ENCODE measurements at places on chromosomes 1 and 21.

- DNase-seq: no peak
Observed at GRCh38 chr21:23695443-23695842, 1911.8 kb downstream of the MRPL39 start.

GRCh38 chr1:202063093-202063492 is 52.7 kb downstream of the ELF3 start:
- no peak for DNase-seq

DNA sequence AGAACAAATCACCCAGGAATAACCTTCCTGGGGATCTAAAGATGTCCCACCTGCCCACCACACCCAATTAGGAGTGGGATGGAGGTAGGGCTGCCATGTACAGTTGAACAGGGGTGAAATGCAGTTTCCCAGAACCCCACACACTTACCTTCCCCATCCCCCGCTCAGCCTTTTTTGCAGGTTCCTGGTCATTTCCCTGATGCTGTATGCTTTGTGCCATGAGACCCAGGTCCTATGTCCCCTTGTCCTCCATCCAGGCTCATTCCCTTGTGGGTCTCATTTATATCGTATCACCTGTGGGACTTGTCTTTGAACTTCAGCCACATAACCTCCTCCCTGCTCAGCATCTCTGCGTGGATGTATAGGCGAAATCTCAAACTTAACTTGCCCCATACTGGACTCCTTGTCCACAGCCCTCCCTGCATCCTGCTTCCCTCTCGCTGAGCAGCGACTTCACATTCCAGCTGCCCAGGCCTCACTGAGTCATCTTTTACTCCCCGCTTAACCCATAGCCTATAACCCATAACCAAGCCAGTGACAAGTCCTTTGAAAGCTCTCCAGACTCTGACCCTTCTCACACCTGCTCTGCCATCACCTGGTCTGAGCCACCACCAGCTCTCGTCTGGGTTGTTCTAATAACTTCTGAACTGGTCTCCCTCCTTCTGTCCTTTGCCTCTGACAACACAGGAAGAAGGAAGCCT is 4.7 kb downstream of the LDLRAD2 start:
- DNase-seq: no peak

- no peak for DNase-seq
Observed at GRCh38 chr1:81574408-81574807, 226.3 kb upstream of the ADGRL2 start.

- no peak for DNase-seq
Observed at GRCh38 chr1:168714012-168714411, 15.0 kb downstream of the DPT start.

DNA sequence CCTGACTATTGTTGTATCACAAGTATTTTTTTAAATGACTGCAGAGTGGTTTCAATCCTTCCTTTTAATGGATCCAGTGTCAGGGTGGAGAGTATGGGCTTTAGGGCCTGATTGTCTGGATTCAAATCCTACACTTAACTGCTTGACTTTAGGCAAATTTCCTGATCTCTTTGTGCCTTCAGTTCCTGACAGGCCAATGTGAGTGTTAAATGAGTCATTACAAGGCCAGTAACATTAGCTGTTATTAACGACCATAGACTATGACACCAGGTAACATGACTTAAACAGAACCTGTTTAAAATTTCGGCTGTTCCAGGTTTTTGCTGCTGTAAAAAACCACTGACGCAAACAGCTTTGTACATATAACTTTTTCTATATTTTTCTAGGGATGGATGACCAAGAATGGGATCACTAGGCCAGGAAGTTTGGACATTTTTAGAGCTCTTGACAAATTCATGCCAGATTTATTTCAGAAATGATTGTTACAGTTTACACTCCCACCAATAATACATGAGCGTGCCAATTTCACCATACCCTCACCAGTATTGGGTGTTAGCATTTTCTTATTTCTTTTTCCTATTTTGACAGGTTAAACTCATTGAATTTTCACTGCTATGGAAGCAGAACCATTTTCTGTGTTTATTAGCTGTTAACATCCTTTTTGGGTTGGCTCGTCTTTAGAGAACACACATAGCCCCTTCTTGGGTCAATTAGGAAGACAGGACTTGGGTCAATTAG is 11.3 kb downstream of the ZNF362 start:
- no peak for DNase-seq

Data from caudate nucleus (tissue), 63 donors.